ENCODE measurements at places on chromosomes 5 and 9.

DNA sequence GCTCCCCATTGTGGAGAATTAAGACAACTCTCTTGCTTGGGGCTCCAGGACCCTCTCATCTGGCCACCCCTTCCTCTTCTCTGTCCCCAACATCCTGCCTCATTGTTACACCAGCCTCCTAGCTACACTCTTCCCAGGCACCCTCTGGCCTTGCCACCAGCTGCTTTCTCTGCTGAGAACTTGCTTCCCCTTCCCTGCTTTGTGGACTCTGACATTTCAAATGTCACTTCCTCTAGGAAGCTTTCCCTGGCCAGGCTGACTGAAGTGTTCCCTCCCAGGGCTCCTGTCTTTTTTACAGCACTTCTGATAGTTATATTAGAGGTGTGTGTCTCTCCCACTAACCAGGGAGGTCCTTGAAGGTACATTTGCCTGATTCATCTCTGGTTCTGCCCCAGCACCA is 194.0 kb upstream of the KLF4 start:
- no peak for DNase-seq

- DNase-seq: no peak
These were observed 41.9 kb upstream of the TESK1 start for GRCh38 chr9:35562895-35563780.

GRCh38 chr5:172506921-172507320 is 52.6 kb upstream of the SH3PXD2B start:
- DNase-seq: no peak

DNA sequence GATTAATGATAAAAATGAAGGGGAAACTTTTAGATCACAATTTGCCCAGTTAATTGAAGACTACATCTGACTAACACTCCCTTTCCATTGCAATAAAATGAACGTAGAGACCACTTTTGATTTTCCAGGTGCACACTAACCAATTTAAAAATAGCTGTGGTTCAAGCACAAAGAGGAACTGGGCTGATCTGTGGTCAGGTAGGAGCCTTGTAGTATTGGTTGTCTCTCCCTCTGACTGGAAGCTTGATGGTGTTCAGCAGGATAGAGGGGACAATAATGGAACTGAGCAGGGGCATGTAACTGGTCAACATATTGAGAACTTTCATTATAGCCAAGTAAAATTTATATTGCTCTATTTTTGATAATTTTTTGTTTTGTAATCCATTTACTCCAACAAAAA is 886.8 kb upstream of the SEMA6A start:
- DNase-seq: no peak

GRCh38 chr5:7676455-7676854 is 174.5 kb downstream of the CFAP90 start:
- DNase-seq: no peak

GRCh38 chr5:40678026-40678425 is 1.7 kb upstream of the PTGER4 start:
- no peak for DNase-seq

DNA sequence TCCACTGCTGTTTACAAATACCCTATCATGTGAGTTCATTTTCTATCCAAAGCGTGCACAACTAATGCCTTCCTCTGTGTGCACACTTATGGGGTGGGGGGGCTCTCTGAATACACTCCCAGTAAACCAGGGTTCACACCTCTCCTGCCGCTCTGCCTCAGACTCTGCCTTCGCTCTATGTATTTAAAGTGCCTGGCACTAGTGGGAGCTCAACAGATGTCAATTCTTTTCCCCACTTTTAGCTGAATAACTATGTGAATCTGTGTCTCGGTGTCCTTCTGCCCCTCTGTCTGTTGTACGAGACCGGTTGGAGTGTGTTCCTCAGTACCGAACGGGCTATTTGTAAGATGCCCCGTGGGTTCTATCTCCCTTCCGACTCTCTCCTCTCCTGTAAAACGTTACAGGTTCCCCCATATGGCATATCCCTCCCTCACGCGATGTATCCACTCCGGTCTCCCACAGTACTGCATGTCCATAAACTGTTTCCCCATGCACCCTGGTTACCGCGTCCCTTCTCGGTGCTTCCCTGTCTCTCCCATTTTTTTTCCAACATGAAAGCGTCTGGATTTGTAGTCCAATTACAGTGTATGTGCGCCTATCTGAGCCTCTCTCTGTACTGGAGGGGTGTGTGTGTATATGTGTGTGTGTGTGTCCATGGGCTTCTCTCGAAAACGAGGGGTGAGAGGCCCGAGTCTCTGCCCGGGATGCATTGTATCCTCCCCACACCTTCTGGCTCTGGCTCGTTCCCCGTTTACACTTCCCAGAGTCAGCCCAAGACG is 1.6 kb downstream of the ELL2 start:
- DNase-seq: no peak

- DNase-seq: no peak
These were observed 15.5 kb upstream of the SMIM23 start for GRCh38 chr5:171770153-171770552.

DNA sequence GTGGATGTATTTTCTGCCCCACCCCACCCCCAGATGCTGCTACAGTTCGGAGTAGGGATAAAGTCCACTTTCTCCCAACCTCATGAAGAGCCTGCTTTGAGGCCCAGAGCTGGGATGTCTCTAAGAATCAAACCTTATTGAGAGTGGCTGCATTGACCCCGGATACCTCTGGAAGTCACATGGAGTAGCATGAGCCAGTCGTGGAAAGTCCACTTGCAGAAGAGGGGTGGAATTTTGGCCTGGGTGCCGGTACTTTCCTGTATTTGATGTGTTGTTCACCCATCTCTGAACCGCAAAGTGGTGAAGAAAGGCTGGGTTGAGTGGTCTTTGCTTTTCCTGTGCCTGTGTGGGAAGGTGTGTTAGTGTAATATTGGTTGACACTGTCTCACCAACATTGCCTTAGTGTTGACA is 3.7 kb downstream of the OTULIN start:
- DNase-seq: peak; percentile 25

- DNase-seq: no peak
These were observed 41.6 kb upstream of the SYNPO start for GRCh38 chr5:150598821-150599273.

- no peak for DNase-seq
These were observed 28.4 kb upstream of the TRIO start for GRCh38 chr5:14114615-14115251.

- no peak for DNase-seq
These were observed 12.8 kb downstream of the CAMK4 start for GRCh38 chr5:111236995-111237394.

DNA sequence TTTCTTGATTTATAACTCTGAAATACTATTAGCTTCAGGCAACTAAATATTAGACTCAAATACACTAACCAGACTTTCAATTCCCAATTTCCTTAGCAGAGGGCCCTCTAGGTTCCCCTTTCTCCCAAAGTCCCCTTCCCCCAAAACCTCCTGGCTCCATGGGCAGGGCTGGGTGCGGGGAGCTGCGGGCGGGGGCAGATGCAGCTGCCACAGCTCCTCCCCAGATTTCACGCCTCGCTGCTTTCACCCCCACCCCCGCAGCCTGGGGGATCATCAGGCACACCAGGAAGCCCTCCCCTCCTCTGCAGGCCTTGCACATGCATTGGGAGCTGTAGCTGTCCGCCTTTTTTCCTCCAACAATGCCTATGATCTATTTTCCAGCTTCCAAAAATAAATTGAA is 82.8 kb upstream of the SPATA31C2 start:
- DNase-seq: no peak

- DNase-seq: no peak
These were observed 7.9 kb downstream of the G3BP1 start for GRCh38 chr5:151779531-151780125.

- no peak for DNase-seq
These were observed 727.1 kb upstream of the GRAMD2B start for GRCh38 chr5:125695996-125696655.

- DNase-seq: no peak
These were observed 26.3 kb upstream of the ERAP1 start for GRCh38 chr5:96834016-96834415.

DNA sequence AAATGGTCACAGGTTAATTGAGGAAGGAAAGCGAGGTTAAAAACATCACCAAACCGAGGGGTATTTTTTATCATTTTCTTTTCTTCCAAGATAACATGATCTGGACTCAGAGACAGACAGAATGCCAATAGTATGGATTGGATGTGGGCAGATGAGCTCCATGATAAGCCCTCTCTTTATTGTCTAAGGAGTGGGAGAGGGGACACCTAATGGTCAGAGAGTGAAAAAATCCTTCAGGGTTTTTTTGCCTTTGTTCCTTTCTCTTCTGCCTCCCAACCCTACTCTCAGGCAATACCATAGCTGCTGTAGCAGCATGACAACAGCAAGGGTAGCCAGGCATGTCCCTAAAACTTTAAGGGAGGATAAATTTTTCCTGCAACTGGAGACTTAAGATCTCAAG is 94.7 kb downstream of the DIRAS2 start:
- no peak for DNase-seq

- no peak for DNase-seq
These were observed 38.0 kb downstream of the ABITRAM start for GRCh38 chr9:108972186-108972585.

DNA sequence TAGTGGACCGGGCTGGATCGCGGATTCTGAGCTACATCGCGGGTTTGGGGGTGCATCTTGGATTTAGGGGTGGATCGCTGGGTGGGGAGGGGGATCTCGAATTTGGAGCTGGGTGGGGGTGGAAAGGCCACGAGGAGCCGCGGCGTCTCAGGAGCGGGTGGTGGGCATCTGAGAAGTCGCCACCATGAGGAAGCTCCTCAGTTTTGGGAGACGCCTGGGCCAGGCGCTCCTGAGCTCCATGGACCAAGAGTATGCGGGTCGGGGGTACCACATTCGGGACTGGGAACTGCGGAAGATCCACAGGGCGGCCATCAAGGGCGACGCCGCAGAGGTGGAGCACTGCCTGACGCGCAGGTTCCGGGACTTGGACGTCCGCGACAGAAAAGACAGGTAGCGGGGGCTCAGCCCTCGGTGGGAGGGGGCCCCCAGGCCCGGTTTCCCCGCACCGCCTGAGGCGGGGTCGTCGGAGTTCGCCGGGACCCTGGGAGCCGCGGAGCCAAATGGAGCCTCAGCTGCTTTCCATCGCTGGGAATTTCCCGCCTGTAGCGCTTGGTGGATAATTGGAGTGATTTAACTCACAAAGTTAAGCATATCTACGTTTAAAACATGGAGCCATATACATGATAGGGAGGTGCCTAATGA is 376 bp downstream of the ANKRD18B start:
- DNase-seq: peak; percentile 2

- DNase-seq: no peak
These were observed 9.5 kb downstream of the MVB12B start for GRCh38 chr9:126335837-126336735.

DNA sequence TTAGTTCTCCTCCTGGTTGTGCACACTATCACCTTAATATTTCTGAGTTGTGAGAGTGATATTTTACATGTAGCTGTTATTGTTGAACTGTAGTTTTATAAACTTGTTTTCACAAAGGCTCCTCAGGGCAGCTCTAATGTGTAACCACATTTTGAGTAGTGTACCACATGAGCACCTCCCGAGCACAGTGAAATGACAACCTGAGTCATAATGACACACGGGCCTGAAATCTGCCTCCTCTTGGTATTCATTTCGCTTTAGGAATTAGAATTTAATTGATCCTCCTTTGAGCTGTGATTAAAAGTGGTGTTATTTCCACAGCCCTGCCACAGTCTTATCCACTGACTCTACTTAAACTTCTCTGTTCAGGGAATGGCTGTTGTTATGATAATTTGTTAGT is 7.9 kb downstream of the MTRR start:
- DNase-seq: no peak

- DNase-seq: no peak
These were observed 51.1 kb downstream of the ECPAS start for GRCh38 chr9:111433082-111433481.

DNA sequence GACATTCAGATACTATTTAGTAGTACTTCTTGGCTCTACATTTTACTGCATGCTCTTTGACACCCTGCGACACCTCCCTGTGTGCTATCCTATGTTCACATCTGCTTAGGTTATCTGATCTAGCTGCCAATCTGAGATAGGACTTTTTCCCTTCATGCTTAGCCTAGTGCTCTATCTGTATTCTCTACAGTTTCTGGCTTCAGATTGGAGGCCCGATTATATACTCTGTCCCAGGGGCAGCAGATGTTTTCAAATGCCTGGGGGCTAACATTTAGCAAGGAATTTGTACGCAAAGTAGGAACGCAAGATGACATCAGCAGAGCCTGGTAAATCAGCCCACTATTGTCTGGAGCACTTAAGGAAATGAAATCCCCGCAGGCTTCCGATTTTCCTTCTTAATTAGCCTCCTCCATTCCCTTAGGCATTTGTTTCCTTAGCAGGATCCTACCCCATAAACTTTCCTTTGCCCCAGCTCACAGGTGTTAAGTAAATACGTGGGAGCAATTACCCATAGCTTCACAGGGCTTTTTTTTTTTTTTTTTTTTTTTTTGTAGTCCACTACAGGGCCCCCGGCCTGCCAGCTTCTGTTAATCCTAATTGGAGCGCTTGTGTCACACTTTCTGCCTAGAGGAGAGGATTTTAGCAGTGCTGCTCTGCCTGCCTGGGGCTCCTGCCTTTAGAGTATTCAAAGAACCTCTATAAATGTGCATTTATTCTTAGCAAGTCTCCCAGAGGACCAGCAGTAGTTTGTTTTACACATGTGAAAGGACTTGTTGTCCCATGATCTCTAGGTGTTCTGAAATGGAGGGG is 61.1 kb upstream of the LPAR1 start:
- DNase-seq: no peak

- DNase-seq: no peak
These were observed 371.9 kb downstream of the CETN3 start for GRCh38 chr5:90037646-90038045.

GRCh38 chr9:132383462-132383883 is 23.2 kb downstream of the TTF1 start:
- no peak for DNase-seq

- no peak for DNase-seq
These were observed 174.5 kb downstream of the XRCC4 start for GRCh38 chr5:83251849-83252248.

GRCh38 chr9:134913713-134914500 is 3.8 kb downstream of the FCN1 start:
- no peak for DNase-seq

DNA sequence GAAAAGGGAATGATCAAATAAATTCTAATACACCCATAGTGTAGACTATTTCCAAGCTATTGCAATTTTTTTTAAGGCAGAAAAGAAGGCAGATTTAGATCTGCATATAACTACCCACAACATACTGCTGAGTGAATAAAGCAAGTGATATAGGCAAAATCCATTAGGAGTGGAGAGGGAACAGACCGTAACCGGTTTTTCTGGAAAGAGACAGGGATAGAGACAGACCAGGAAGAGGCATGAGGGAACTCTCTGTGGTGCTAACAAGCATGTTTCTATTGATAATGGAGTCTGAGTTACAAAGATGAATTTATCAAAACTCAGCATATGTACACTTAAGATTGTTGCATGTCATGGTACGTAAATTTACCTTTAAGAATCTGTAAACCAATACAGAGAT is 14.5 kb downstream of the ZDHHC21 start:
- no peak for DNase-seq

- DNase-seq: no peak
These were observed 377.7 kb downstream of the PIK3R1 start for GRCh38 chr5:68593211-68593671.

GRCh38 chr5:87210743-87211142 is 56.9 kb upstream of the RASA1 start:
- no peak for DNase-seq

- no peak for DNase-seq
These were observed 155.4 kb upstream of the CLINT1 start for GRCh38 chr5:158014372-158014771.
